ENCODE measurements at places on chromosomes 2 and 18. TPM values are rescaled to one million over a fixed set of nuclear protein-coding genes. Genes with fewer than 3 reads are reported as not detected.

DNA sequence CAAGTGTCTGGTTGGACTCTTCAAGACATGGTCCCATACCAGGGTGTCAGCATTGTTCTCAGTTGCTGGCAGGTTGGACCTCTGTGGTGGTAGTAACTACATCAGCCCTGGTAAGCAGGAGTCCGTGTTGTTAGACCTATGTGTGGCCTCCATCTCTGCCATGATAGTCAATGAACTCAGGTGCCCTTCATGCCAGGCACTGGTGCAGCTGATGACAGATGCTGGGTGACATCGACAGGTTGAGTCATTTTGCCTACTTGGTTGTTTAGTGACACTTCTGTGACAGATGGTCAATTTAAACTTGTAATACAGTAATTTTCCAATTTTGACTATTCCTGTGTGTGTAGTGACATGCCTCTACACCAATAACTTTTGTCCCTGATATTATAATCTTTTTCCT is 189.7 kb downstream of the SP3 start:
- no peak for DNase-seq
- no peaks in the 10 kb centered on the region for H3K36me3 ChIP-seq
- peaks cover 10% of the 10 kb centered on the region for H3K27me3 ChIP-seq
- no peaks in the 10 kb centered on the region for H3K4me1 ChIP-seq

DNA sequence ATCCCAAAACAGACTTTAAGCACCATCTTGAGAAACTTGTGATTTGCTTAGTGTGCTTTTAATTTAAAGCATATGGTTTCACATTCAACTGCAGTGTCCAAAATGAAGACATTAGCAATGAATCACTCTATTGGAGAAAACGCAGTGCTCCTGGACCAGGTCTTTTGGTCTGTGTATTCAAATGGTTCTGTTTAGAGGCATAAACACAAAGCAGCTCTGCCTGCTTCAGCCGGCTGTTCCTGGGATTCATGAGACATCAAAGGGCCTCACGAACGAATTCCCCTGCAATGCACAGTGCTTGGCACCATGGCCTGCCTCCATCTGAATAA is 117.1 kb upstream of the SP5 start:
- no peaks in the 10 kb centered on the region for H3K4me1 ChIP-seq
- H3K36me3 ChIP-seq: no peaks in the 10 kb centered on the region
- H3K4me3 ChIP-seq: no peak overlapping the region
- H3K27ac ChIP-seq: no peak overlapping the region
- no peaks in the 10 kb centered on the region for H3K27me3 ChIP-seq

Gene CPLX4
- not detected for polyA plus RNA-seq

Gene ITGA6
- 0.01 TPM for polyA plus RNA-seq

GRCh38 chr18:22841840-22842239 is 91.3 kb upstream of the RBBP8 start:
- no peak overlapping the region for H3K4me3 ChIP-seq
- no peaks in the 10 kb centered on the region for H3K27me3 ChIP-seq

DNA sequence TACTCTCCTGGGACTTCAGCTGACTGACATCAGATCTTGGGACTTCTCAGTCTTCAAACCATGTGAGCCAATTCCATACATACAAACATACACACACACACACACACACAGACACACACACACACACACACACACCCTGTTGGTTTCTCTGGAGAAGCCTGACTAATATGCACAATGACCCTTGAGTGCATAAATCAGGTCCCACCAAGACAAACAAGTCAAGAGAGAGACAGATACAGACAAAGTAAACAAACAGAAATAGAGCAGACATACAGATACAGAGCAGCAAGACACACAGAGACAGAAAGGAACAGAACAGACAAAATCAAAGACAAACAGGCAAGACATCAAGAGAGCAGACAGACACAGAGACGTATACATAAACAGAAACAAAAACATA is 43.8 kb upstream of the DDX18 start:
- no peak for DNase-seq
- no peak overlapping the region for H3K4me3 ChIP-seq
- H3K27me3 ChIP-seq: no peaks in the 10 kb centered on the region

Gene PPP1R1C
- not detected for polyA plus RNA-seq

DNA sequence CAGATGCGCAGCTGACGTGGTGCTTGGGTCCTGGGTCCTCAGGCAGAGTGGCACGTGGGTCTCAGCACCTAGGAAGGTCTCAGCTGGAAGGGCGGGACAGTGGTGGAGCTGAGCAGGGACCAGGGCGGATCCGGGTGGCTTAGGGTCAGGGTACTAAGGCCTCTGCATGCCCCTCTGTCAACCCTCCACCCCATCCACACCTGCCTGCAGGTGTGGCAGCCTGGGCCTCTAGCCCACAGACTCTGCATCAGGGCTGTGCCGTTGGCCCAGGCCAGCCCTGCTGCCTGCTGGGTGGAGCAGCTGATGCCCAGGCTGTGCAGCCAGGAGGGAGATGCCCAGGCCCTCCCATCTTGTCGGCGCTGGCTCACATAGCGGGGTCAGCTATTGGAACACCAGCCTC is 24.6 kb upstream of the OTOS start:
- H3K27ac ChIP-seq: no peak overlapping the region
- no peak overlapping the region for H3K4me3 ChIP-seq
- H3K27me3 ChIP-seq: no peaks in the 10 kb centered on the region
- DNase-seq: no peak
- no peaks in the 10 kb centered on the region for H3K4me1 ChIP-seq

DNA sequence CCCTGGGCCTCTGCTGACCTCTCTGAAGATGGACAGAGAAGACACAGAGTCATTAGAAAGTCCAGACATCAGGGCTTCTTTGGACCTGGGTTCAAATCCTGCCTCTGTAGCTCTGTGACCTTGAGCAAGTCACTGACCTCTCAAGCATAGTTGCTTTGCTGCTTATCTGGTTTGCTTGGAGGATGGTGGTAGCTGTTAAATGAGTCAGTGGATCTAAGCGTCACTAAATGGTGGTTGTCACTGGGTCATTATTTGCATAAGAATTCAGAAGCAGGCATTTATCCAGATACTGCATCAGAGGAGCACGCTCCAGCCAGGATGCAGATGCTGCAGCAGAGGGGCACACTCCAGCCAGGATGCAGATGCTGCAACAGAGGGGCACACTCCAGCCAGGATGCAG is 229.2 kb downstream of the GLI2 start:
- no peaks in the 10 kb centered on the region for H3K4me1 ChIP-seq
- H3K4me3 ChIP-seq: no peak overlapping the region
- H3K36me3 ChIP-seq: no peaks in the 10 kb centered on the region
- H3K27ac ChIP-seq: no peak overlapping the region
- no peaks in the 10 kb centered on the region for H3K27me3 ChIP-seq

Gene TTC39C
- polyA plus RNA-seq: 8.3 TPM

DNA sequence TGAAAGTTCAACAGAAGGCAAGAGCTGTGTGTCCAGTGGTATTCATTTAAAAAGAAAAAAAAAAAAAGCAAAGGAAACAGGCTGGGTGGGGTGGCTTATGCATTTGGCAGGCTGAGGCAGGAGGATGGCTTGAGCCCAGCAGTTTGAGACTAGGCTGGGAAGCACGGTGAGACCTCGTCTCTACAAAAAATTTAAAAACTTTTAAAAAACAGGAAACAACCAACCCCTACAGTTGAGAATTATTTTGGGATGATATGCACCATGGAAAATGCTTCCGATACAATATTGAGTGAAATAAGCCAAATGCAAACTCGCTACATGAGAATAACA is 31.2 kb downstream of the PTPN18 start:
- H3K27ac ChIP-seq: no peak overlapping the region
- H3K4me3 ChIP-seq: no peak overlapping the region
- no peak for DNase-seq
- peaks cover 44% of the 10 kb centered on the region for H3K4me1 ChIP-seq
- H3K36me3 ChIP-seq: no peaks in the 10 kb centered on the region
- H3K27me3 ChIP-seq: no peaks in the 10 kb centered on the region

Gene TBR1
- not detected for polyA plus RNA-seq

DNA sequence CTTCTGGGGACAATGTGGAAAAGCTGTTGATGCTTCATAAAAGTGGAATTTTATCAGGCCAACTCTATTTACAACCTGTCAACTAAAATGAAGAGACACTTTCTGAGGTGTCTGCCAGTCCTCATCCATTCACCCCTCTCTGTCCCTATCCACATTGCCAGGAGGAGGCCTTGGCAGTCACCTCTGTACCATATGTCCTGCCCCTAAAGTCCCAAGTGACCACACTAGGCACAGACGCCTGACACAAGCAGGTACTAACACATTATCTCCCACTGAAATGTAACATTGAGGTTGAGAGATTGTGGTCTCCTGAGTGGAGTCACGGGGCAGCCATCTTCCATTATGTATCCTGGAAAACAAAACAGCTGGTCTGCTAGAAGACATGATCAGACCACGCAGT is 71.4 kb downstream of the OSBPL1A start:
- no peaks in the 10 kb centered on the region for H3K27me3 ChIP-seq
- H3K4me3 ChIP-seq: no peak overlapping the region
- H3K36me3 ChIP-seq: peaks cover 4% of the 10 kb centered on the region
- H3K27ac ChIP-seq: no peak overlapping the region

GRCh38 chr2:207049122-207049521 is 109.8 kb downstream of the CPO start:
- peaks cover 17% of the 10 kb centered on the region for H3K4me1 ChIP-seq
- no peak overlapping the region for H3K27ac ChIP-seq
- H3K27me3 ChIP-seq: no peaks in the 10 kb centered on the region
- DNase-seq: no peak
- H3K36me3 ChIP-seq: no peaks in the 10 kb centered on the region

Gene CCDC121
- 0.61 TPM for polyA plus RNA-seq

DNA sequence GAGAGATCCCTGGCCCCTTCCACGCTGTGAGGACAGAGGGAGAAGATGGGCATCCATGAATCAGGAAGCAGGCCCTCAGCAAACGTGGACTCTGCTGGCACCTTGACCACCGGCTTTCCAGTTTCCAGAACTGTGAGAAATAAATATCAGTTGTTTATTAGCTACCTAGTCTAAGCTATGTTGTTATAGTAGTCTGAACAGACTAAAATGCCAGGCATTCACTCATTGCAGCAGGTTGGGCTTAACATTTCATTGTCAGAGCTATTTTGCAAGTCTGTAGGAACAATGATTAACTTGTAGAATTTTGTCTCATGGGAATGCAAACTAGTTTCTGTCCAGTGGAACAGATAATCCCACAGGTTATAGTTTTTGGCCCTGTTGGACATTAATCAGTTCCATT is 24.8 kb upstream of the TBC1D8 start:
- DNase-seq: no peak
- peak overlapping the region; percentile 46 for H3K27ac ChIP-seq
- no peaks in the 10 kb centered on the region for H3K36me3 ChIP-seq
- H3K4me1 ChIP-seq: peaks cover 92% of the 10 kb centered on the region
- no peak overlapping the region for H3K4me3 ChIP-seq

Gene KIF3C
- 0.47 TPM for polyA plus RNA-seq

DNA sequence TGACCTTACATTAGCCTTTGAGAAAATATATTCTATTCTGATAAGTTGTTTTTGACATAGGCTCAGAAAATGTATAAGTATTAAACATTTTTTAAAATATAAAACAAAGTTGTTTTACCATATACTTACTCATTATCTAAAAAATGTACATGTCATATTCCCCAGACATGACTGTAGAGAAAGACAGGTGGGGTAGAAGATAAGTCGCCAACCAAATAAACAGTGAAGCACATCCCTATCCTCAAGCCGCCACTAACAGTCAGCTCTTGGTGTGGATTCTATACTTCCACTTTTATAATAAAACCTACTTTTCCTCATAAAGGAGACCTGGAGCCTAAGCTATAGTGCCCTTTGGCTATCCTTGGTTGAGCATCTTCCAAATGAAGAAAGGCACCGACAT is 26.4 kb downstream of the GDF7 start:
- DNase-seq: no peak
- H3K27me3 ChIP-seq: no peaks in the 10 kb centered on the region
- no peak overlapping the region for H3K4me3 ChIP-seq

Gene FOXD4L1
- 0.10 TPM for polyA plus RNA-seq

DNA sequence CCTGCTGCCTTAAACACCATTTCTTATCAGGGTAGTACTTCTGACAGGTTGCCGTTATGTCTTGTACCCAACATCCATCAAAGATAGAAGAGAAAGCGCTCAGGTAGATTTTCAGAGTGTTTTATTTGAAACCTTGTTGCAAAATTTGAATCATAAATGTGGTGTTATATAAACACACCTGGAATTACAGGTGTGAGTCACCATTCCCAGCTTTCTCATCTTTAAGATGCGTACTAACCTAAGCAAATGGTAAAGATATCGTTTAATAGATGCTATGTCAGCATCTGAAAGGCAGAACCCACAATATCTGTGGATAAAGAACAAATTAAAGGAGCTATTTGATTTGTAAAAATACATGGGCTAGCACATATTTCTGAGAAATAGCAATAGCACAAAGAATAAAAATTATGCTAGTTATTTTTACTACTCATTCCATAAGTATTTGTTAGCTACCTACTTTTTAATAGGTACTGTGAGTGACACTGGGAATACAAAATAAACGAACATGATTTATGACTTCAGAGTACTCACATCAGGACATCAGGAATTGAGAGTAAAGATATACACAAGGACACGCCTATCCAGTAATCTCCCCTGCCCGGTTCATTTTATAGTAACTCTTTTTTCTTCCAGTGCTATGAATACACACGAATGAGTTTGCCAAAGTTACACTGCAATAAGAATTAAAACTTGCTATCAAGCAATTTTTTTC is 193.8 kb downstream of the RBM43 start:
- no peak overlapping the region for H3K4me3 ChIP-seq
- H3K4me1 ChIP-seq: no peaks in the 10 kb centered on the region
- no peak overlapping the region for H3K27ac ChIP-seq
- no peaks in the 10 kb centered on the region for H3K36me3 ChIP-seq
- no peak for DNase-seq

- DNase-seq: no peak
- no peaks in the 10 kb centered on the region for H3K27me3 ChIP-seq
- no peaks in the 10 kb centered on the region for H3K4me1 ChIP-seq
- H3K36me3 ChIP-seq: no peaks in the 10 kb centered on the region
- H3K27ac ChIP-seq: no peak overlapping the region
Observed at GRCh38 chr2:183606718-183607085, 482.5 kb downstream of the NUP35 start.

- H3K27me3 ChIP-seq: peaks cover 18% of the 10 kb centered on the region
- H3K4me1 ChIP-seq: peaks cover 9% of the 10 kb centered on the region
- H3K27ac ChIP-seq: no peak overlapping the region
Observed at GRCh38 chr2:8671802-8672201, 10.1 kb upstream of the ID2 start.

- no peaks in the 10 kb centered on the region for H3K4me1 ChIP-seq
- no peaks in the 10 kb centered on the region for H3K36me3 ChIP-seq
- H3K27ac ChIP-seq: no peak overlapping the region
- H3K4me3 ChIP-seq: no peak overlapping the region
- DNase-seq: no peak
Observed at GRCh38 chr2:133194362-133194655, 374.0 kb downstream of the NCKAP5 start.

GRCh38 chr18:35303610-35304009 is 13.6 kb upstream of the ZSCAN30 start:
- H3K36me3 ChIP-seq: peaks cover 19% of the 10 kb centered on the region
- no peaks in the 10 kb centered on the region for H3K4me1 ChIP-seq
- H3K27ac ChIP-seq: no peak overlapping the region
- no peak for DNase-seq

- no peaks in the 10 kb centered on the region for H3K27me3 ChIP-seq
- no peaks in the 10 kb centered on the region for H3K4me1 ChIP-seq
- DNase-seq: no peak
Observed at GRCh38 chr2:86066007-86066578, 39.6 kb downstream of the POLR1A start.

- H3K4me1 ChIP-seq: no peaks in the 10 kb centered on the region
- no peak overlapping the region for H3K27ac ChIP-seq
- H3K36me3 ChIP-seq: no peaks in the 10 kb centered on the region
- DNase-seq: no peak
- no peaks in the 10 kb centered on the region for H3K27me3 ChIP-seq
- no peak overlapping the region for H3K4me3 ChIP-seq
Observed at GRCh38 chr18:44080054-44080453, 600.6 kb upstream of the SETBP1 start.

Gene SNTG2
- polyA plus RNA-seq: not detected

Data from CD14-positive monocyte (primary cell).